ENCODE measurements at places on chromosomes 13 and 19.

DNA sequence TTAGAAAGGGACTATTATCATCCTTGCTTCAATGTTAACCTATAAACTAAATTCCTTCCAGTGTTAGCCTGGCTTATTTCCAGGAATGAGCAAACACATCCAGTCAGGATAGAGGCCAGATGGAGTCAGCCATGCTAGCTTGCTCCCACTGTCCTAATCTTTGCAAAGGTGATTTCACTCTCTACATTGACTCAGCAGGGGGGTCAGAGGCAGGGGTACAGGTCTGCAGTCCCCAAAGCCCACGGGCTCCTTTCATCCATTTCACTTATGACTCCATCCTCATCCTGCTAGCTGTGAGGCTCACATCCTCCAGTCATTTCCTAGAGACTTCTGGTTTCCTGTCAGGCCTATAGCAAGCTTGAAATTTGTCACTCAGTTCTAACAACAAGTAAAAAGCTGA lies 63.4 kb upstream of the CEACAM8 start:
- DNase-seq: no peak

DNA sequence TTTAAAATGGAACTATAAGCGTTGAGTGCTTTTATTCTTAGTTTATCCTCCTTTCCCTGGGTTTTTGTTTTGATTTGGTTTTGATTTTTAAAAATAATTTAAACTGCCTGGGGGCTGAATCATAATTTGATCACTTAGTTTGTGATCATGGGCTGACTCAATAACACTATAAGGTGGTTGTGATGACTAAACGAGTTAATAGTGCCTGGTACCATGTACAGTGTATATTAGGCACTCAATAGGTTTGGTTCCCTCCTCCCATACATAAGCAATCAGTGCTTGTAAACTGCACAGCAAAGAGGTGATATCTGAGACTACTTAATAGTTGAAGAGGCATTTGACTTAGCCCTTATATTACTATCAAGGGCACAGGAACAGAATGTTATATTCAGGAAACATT lies 200.9 kb upstream of the RFC3 start:
- DNase-seq: no peak

DNA sequence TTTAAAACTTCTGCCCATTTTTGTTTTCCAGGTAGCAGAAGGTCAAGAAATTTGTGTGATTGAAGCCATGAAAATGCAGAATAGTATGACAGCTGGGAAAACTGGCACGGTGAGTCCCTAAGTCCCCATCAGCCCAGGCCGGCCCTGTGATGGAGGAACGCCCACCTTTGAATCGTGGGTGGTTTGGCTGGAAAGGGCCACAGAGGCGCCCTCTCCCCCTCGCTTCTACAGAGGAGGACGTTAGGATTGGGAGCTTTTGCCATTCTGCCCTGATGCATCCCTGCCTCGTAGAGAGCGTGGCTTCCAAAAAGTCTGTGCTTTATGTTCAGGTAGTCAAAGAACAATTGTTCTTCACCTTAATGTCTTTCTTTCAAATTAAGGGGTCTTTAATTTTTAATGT lies 60.9 kb downstream of the GGACT start:
- DNase-seq: no peak

GRCh38 chr19:39390451-39390750 lies 505 bp downstream of the PAF1 start:
- no peak for DNase-seq

GRCh38 chr19:45346449-45346848 lies 5.9 kb downstream of the KLC3 start:
- DNase-seq: no peak

GRCh38 chr19:32138416-32138815 lies 207.0 kb upstream of the ZNF507 start:
- no peak for DNase-seq

DNA sequence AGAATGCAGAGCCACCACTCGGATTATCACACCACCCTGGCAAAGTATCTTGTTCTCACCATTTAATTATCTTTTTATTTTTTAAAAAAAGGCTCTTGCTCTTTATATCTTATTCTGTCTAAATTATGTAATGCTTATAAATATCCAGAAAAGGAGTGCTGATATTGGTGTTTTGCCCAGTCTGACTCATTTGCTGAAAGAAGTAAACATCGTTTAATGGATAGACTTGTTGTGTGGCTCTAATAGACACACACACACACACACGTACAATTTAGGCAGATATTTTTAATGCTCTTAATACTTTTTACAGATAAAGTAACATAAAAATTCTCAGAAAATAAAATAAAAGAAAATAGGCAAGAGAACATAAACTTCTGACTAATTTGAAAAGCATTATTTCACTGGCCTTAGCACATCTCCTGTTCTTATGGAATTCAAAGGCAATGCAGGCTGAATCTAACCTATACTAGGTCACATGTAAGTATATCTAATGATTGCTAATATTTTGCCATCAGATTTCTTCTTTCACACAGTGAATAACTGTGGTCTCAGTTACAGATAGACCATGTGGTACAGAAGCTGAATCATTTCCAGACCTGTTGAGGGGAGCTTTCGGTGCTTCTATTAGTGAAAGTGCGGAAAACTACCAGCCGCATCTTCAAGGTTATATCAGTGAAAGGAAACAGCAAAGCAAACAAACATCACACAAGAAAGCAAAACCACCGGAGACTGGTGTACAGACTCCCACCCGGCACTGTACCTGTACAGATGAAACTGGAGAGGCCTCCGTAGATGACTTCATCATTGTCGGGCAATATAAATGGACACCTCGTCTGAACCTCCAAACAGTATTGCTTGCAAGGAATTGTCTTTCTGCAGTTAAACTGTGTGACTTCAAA lies 642.1 kb upstream of the ARGLU1 start:
- DNase-seq: no peak

GRCh38 chr13:67146523-67147130 lies 83.5 kb downstream of the PCDH9 start:
- no peak for DNase-seq

GRCh38 chr13:82961757-82962156 lies 920.5 kb downstream of the SLITRK1 start:
- no peak for DNase-seq

GRCh38 chr13:27347211-27347772 lies 76.7 kb downstream of the RASL11A start:
- DNase-seq: no peak

- peak; percentile 72 for DNase-seq
Observed at GRCh38 chr19:1241417-1242095, at the start of gene ATP5F1D. ATP5F1D (plus strand) TSS chr19:1241751; CDS start chr19:1241851, 100 bp downstream.

DNA sequence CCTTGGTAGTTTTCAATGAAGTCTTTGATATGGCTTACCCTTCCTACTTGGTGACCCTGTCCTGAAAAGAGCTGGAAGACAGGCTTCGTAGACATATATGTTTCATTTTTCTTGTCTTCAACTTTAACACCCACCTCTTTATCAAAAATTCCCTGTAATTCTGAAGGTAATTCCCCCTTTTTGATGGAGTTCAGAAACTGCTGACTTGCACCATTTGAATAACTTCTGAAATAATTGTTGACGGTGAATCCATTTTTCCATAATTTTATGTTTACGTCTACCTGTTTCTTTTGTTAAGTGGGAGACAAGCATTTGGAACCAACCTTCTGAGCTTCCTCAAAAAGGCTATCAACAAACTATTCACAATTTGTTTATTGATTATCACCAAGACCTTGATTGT lies 14.6 kb upstream of the ZNF177 start:
- no peak for DNase-seq

DNA sequence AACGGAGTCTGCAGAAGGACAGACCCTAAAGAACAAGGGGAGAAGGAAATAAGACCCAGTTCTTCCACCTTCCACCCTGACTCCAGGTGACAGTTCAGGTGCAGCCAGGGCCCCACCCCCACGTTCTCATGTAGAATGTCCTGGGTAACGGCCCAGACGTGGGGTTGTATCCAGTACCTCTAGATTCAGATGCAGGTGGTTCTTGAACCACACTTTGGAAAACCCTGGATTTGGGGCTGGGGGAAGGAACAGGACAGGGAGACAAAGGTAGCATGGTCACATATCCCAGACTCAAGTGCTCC lies 2.2 kb downstream of the DMPK start:
- DNase-seq: no peak

GRCh38 chr19:19594381-19594780 lies 24.1 kb downstream of the PBX4 start:
- DNase-seq: no peak

- DNase-seq: no peak
Observed at GRCh38 chr13:73119612-73120011, 60.8 kb downstream of the KLF5 start.

DNA sequence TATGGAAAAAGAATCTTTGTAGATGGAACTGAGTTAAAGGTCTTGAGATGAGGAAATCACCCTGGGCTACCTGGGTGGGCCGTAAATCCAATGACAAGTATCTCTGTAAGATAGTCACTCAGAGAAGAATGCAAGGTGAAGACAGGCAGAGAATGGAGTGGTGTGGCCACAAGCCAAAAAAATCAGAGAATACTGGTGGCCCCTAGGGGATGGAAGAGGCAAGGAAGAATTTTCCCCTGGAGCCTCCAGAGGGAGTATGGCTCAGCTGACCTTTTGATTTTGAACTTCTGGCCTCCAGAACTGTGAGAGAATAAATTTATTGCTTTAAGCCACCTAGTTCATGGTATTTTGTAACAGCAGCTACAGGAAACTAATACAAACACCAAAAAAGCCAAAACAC lies 32.7 kb upstream of the CSNK1A1L start:
- DNase-seq: no peak

DNA sequence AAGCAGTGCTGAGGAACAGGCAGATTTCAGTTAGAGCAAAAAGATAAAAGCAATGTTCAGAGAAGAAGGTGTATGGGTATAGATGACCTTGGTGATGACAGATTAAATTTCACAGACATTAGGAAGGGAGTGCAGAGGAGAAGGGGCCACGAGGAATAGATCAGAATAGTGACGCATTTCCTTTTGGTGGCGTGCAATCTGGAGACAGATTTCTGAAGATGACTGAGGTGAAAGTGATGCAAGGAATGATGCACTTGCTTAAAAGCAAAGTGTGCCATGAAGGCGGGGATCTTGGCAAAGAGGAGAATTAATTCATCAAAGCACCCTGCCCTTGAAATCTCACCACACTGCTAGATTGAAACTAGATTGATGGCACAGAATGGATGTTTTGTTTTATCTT lies 202.4 kb downstream of the ITGBL1 start:
- DNase-seq: no peak

DNA sequence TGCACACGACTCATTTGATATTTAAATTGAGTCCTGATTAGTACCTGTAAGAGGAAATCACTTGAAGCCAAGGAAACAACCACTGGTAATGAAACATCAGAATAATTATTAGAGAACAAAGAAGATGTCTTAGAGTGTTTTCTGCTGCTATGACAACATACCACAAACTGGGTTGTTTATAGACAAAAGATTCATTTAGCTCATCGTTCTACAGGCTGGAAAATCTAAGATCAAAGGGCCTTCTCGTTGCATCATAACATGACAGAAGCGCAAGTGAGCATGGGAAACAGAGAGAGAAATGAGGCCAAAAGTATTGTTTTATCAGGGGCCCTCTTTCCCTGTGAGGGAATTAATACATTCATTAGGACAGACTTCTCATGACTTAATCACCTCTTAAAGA lies 1024.0 kb upstream of the PCDH9 start:
- no peak for DNase-seq

GRCh38 chr13:108304170-108305016 lies 34.9 kb downstream of the TNFSF13B start:
- DNase-seq: no peak

DNA sequence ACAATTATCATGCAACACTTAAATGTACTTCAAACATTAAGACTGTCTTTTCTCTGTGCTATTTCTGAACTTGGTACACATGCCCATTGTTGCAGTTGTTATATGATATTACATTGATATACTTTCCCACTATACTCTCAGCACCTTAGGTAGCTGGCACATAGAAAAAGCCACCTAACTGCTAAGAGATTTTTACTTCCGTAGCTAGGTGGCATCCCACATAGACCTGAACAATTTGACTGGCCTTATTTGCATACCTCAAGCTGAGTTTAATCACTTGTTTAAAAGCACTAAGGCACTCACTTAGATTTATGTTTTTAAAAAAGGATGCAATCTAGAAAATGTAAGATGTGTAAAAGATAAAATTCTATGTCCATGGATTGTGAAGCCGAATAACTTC lies 194.2 kb downstream of the POU4F1 start:
- DNase-seq: no peak

DNA sequence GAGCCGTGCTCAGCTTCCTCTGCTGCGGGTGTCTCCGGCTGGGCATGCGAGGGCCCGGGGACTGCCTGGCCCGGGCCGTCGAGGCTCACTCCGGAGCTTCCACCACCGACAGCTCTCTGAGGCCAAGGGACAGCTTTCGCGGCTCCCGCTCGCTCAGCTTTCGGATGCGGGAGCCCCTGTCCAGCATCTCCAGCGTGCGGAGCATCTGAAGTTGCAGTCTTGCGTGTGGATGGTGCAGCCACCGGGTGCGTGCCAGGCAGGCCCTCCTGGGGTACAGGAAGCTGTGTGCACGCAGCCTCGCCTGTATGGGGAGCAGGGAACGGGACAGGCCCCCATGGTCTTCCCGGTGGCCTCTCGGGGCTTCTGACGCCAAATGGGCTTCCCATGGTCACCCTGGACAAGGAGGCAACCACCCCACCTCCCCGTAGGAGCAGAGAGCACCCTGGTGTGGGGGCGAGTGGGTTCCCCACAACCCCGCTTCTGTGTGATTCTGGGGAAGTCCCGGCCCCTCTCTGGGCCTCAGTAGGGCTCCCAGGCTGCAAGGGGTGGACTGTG lies 1.2 kb downstream of the S1PR4 start:
- DNase-seq: no peak

- no peak for DNase-seq
Observed at GRCh38 chr13:45695198-45695730, 6.9 kb upstream of the CBY2 start.

GRCh38 chr19:2475702-2476450 lies at the start of gene GADD45B:
GADD45B (plus strand) TSS chr19:2476127; CDS start chr19:2476359, 232 bp downstream.
- peak; percentile 91 for DNase-seq

- DNase-seq: no peak
Observed at GRCh38 chr13:62721893-62722292, 1306.2 kb upstream of the PCDH20 start.

DNA sequence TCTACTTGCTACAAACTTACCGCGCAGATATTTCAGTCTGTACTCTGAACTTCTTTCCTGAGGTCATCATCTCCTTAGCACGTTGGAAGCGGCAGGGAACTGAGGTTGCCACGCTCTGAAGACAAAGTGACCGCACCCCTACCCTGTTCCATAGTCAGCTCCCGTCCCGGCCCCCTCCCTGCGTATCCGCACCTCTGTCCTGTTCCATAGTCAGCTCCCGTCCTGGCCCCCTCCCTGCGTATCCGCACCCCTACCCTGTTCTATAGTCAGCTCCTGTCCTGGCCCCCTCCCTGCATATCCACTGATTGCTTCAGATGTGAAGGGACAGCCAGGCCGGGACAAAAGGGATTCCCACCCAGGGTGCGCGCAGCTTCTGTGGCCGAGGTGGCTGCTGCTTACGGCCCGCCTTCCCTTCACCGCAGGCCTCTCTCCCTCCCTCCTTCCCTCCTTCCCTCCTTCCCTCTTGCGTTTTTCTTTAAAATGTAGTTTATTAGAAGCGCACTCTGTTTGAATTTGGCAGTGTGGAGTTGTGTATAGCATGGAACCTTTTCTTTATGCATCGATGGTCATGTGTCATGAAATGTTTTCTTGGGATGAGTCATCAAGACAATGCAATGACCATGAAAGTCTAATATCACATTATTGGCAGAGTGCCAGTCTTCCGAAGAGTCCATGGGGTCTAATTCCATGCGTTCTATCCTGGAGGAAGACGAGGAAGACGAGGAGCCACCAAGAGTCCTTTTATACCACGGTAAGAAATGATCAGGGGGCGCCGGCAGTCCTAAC lies 21.9 kb upstream of the NDUFS7 start:
- no peak for DNase-seq

Data from KG1 (cell line).